Right lung (tissue), 10 donors: ENCODE measurements at places on chromosomes 2 and 18. TPM values are rescaled to one million over a fixed set of nuclear protein-coding genes. Genes with fewer than 3 reads are reported as not detected.

The CD207 gene
- polyA plus RNA-seq: not detected

The CPO gene
- 0.43 TPM for polyA plus RNA-seq

The TBR1 gene
- polyA plus RNA-seq: 0.04 TPM

The EMX1 gene
- 0.15 TPM for polyA plus RNA-seq

The KATNAL2 gene
- polyA plus RNA-seq: 8.5 TPM

The PRKCE gene
- 12.8 TPM for polyA plus RNA-seq

The TUBB8B gene
- 0.96 TPM for polyA plus RNA-seq

The CDK15 gene
- 0.36 TPM for polyA plus RNA-seq

The WNT6 gene
- 0.10 TPM for polyA plus RNA-seq

The ALPP gene
- 0.23 TPM for polyA plus RNA-seq

The HOXD9 gene
- 0.44 TPM for polyA plus RNA-seq

The HOXD10 gene
- polyA plus RNA-seq: 0.13 TPM

The FIGN gene
- 7.5 TPM for polyA plus RNA-seq

The GBX2 gene
- polyA plus RNA-seq: not detected

The CABYR gene
- polyA plus RNA-seq: 7.2 TPM

The PCARE gene
- not detected for polyA plus RNA-seq

The TMEM214 gene
- polyA plus RNA-seq: 56.8 TPM

The UGT1A10 gene
- not detected for polyA plus RNA-seq

The INHA gene
- polyA plus RNA-seq: 0.90 TPM

The VWA3B gene
- 3.0 TPM for polyA plus RNA-seq

The RSAD2 gene
- 3.7 TPM for polyA plus RNA-seq

The MAP3K19 gene
- polyA plus RNA-seq: 3.5 TPM

The PROM2 gene
- polyA plus RNA-seq: 10.5 TPM

The OSBPL6 gene
- 3.1 TPM for polyA plus RNA-seq
